ENCODE measurements at places on chromosomes 12 and 14. TPM values are rescaled to one million over a fixed set of nuclear protein-coding genes. Genes with fewer than 3 reads are reported as not detected.

The PLEKHG7 gene
- total RNA-seq: not detected

The PTPRB gene
- 0.97 TPM for total RNA-seq

The RNU6-8 gene
- not detected for total RNA-seq

The RDH16 gene
- under 0.01 TPM for total RNA-seq

The PLA2G1B gene
- not detected for total RNA-seq

The KRT75 gene
- not detected for total RNA-seq

The TROAP gene
- 11.3 TPM for total RNA-seq

The TCL1B gene
- not detected for total RNA-seq

The SOAT2 gene
- total RNA-seq: not detected

The MORN3 gene
- 0.32 TPM for total RNA-seq

The ADAMTS20 gene
- under 0.01 TPM for total RNA-seq

The RPL10L gene
- 0.43 TPM for total RNA-seq
